Progenitor cell of endocrine pancreas (in vitro differentiated cells): ENCODE measurements at places on chromosomes 3 and 15.

DNA sequence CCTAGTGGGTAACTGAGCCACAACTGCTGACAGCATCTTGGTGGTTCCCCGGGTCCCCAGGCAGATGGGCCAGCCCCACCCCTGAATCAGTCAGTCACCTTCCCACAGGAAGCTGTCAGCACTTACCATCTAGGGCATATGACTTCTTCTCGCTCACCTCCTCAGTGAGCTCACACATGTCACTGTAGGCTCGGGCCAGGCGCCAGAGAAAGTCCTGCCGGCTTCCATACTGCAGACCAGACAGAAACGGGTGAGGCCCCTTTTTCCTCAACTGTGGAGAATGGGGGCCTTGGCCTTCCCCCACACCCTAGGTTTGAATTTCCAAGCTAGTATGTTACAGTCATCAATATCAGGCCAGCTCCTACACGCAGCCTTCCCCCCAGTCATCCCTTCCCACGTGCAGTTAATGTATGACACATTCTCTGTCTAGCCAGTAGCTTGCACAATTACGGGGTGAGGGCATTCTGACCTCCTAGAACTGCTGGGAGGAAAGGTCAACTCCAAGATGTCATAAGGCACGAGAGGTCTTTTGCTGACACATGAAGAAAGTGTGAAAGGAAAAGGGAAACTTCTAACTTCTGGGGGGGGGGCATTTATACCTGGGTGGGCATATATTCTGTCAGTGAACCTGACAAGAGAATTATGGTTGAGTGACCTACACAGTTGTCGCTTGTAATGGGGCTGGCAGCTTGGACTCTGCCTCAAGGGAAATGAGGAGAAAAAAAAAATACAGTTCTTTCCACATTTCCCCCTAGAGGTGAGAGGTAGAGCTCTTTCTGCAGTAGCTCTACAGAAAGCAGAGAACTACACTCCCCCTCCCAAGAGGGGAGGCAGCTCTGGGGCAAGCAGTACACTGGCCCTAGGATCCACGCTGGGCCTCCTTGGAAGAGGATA, 10.9 kb downstream of the RMDN3 start:
- no peak for DNase-seq

GRCh38 chr3:38740537-38740936, 75.5 kb downstream of the SCN10A start:
- no peak for DNase-seq

DNA sequence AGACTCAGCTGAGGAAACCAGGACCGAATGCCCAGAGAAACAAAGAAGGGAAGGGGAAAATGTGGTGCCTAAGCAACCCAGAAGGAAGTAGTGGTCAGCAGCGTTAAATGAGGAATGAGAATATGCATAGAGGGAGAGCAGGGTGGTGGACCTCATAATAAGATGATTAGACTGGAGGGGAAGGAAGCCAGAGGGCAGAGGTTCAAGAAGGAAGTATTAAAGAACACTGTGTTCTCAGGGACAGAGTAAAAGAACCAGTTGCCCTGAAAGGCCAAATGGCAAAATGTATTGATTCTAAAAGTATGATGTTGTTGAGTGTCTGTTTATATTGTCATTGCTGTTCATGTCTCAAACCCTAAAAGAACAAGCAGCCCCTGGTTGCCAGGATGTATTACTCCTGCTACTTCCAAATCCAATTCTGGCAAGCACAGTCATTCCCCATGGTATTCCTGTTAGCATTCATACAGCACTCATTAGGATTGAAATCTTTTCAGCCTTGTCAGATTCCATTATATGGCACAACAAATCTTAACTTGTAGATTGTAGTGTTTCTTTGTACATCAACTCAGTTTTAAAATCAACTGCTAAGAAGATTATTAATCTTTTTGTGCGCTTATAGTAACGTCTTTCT, 23.4 kb downstream of the P2RY1 start:
- no peak for DNase-seq

DNA sequence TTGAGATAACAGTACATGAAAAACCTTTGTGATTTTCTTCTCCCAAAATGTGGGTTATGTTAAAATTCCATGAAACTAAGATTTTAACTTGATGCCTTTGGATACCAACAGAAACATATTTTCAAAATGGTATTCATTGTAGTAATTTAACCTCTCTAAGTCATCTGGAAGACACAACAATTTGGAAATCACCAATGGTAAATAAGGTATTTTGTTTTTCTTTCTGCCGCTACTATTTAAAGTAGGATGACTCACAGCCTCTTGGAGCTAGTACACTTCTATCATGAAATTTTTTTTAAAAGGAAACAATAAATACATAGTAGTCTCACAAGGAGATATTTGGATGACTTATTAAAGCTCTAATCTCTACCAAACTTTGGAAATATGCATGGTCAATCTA, 291.6 kb upstream of the VEPH1 start:
- DNase-seq = no peak

GRCh38 chr3:121735047-121735696, 14.4 kb downstream of the GOLGB1 start:
- DNase-seq = no peak

DNA sequence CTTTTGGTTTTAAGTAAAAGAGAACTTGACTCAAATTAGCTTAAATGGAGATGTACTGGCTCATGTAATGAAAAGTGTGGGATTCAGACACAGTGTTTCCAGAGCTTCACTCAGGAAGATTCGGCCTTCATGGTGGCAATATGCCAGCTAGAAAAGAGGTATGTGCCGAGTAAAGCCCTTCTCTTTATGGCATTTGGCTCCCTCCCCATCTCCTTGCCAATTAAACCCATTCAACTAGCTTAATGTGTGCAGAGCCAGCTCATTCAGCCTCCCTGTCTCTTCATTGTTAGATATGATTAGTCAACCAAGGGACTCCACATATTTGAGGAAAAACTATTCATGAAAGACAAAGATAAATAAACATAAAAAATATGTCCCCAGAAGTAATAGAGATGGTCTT, 15.0 kb upstream of the TRANK1 start:
- DNase-seq = no peak

DNA sequence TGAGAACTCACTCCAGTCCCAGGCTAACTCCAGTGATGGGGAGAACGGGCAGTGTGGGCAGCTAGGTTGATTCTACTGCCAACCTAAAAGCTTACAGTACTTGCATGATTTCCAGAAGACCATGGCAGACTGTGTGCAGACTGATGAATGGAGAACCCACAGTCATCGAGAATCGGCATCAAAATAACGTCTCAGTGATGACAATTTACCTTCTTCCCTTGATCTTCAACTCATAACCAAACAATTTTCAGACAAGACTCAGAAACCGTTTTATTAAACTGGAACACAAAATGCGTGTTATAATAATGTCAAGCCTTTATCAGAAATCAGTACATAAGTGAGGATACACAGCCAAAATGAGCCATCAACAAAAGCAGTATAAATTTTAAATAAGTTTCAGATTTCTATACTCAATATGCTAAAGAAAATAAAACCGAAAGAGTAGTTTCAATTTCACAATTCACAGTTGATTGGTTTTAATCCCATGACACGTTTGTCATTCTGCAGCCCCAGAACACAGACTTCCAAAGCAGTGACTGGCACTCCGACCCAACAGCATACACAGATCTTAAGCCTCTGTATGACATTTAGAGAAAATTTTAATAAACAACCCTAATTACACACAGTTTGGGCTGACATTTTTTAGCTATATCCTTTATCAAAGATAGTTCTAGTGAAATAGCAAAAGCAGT, 54.5 kb downstream of the ZMAT3 start:
- DNase-seq = no peak

DNA sequence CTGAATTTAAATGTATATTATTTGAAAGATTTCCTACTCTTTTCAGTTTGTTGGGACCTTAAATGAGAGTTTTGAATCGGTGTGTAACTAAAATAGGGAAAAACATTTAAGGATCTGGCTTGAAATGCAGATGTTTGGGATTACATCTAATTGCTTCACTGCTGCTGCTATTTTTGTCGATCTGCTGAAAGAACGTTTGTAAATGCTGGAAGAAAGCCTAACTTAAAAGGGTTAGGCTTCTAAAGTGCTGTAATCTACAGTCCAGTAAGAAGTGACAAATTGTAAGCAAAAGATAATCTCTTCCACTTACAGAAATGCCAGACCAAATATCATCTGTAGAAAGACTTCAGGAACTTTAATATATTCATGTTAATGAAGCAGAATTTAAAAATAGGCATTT, 691.6 kb downstream of the ZNF385D start:
- DNase-seq = no peak

DNA sequence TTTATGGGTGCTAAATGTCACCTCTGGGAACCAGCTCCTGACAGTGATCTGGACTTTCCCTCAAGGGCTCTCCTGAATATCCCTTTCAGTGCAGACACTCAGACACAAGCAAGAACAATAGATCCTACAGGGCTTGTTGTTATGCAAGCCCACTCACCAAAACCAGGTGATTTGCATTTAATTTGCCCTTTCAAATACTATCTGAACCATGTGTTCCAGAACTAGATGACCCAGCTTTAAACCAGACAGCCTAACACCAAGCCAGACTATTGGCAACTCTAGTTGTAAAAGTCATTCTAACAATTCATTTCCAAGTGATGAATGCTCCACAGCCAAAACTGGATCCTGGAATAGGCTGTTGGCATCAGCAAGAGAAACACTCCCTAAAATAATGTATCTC, 5.6 kb upstream of the ATP8B4 start:
- no peak for DNase-seq

DNA sequence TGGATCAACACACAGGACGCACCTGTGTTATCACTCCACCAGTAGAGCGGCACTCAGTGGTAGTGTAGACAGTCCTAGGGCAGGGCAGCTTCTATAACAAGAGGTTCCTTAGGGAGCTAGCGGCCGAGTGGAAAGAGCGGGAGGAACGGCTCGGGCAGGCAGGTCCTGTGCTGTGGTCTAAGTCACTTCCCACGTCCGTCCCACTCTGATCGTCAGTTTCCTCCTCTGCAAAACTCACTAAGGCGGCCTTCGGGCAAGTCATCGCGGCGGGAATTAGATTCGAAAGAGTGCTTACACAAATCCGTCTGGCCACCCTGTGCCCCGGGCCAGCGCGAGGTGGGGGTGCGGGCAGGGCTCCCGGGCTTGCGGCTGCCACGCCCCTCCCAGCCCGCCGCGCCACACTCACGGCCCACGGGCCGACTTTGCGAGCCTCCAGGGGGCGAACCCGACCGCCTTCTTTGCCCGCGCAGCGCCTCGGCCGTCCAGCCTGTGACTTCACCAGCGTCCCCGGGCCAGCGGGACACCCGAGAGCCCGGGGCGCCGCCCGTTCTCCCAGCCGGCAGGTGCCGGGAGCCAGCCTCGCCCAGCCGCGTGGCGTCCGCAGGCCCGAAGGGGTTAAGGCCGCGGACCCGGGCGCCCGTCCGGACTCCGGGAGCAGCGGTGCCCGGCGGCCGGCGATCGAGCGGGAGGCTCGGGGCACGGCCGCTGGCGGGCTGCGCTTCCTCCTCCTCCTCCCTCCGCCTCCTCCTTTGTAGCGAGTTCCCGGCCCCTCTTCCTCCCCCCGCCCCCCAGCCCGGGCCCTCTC, 416 bp upstream of the CORO2B start:
- DNase-seq = peak; percentile 49
